Activated T-helper 17 cell treated with anti-CD3 and anti-CD28 coated beads, Interleukin-2, amount 50 U/mL, for 72 hours (primary cell): ENCODE measurements at places on chromosomes 5 and 9.

GRCh38 chr5:5414999-5415398, 7.5 kb upstream of the ICE1 start:
- ATAC-seq, result no peak

DNA sequence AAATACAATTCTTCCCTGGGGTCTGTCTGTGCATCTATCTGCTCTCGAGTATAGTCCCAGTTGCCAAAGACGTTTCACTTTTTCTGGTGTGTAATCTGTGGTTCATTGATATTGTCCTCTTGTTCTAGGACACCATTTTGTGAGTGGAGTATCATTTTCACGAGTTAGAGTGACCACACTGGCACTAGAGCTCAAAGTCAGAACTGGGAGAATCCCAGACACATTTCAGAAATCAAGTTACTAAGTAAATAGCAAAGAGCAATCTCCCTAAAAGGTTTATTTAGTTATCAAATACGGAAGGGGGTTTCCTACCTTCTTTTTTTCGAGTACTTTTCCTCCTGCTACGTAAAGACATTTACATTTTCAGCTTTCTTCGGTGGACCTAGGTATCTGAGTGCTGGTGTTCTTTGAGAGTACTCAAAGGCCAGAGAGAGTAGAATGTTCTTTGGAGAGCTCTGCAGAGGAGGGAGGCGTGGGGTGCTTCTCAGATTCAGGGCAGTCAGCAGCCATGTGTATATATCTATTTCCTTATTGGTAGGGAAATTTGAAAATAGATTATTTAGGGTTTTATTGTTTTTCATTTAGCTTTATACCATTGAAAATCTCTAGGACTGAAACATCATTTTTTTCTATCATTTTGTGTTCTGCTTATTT, 8.9 kb upstream of the HSPA9 start:
- no peak for ATAC-seq

- no peak for ATAC-seq
Observed at GRCh38 chr5:23260621-23261020, 246.8 kb upstream of the PRDM9 start.

GRCh38 chr5:103445426-103446035, 117.1 kb downstream of the NUDT12 start:
- no peak for ATAC-seq

GRCh38 chr9:104992659-104993058, 64.7 kb upstream of the ABCA1 start:
- no peak for ATAC-seq

GRCh38 chr5:991472-992267, 16.9 kb upstream of the NKD2 start:
- no peak for ATAC-seq
